Upper lobe of left lung (tissue), 6 donors: ENCODE measurements at places on chromosomes 2 and 18. TPM values are rescaled to one million over a fixed set of nuclear protein-coding genes. Genes with fewer than 3 reads are reported as not detected.
A peak's percentile ranks its signal among the peaks of the same experiment; 100 is the strongest.

The CCDC148 gene
- total RNA-seq = 4.2 TPM

The FN1 gene
- 1,132 TPM for total RNA-seq

DNA sequence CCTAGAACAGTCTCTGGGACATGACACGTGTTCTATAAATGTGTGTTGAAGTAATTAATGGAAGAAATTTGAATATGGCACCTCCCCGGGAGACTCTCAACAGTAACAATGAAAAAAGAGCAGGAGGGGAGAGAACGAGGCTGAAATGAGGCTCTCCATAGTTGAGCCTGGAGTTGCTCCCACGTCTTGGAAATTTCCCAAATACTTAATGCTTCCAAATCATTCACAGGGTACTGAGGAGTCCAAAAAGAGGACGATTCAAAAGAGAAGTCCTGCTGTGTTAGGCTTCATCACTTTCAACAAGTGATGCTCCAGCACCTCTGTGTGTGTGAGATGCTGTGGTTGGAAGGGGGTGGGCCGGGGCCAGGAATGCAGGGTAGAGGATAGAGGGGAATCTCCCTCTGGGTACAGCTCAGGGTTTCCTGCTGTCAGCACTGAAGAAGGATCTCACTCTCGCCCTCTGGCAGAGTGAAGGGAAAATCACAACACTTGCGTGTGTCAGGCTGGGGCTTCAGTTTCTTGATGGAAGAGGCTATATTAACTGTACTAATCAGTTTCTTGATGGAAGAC, 18.1 kb upstream of the ZNF407 start:
- no peaks in the 10 kb centered on the region for H3K27me3 ChIP-seq
- H3K4me1 ChIP-seq = no peaks in the 10 kb centered on the region
- H3K4me3 ChIP-seq = no peak overlapping the region
- H3K36me3 ChIP-seq = no peaks in the 10 kb centered on the region

The NT5C1B gene
- not detected for total RNA-seq

DNA sequence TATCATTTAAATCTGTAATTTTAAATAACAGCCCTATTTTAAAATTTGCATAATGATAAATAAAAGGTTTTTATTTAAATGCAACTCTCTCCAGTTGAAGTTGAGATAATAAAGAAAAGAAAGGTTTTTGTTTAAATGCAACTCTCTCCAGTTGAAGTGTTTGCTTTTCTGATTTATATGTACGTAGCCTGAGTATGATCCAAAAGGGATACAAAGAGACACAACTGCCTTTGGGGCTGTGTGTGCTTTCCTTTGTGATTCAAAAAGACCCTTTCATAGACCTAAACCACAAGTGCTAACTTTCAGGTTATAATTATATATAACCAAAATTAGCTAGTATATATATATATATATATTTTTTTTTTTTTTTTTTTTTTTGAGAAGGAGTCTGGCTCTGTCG, 76.2 kb upstream of the MFF start:
- no peak for DNase-seq
- H3K27ac ChIP-seq = no peak overlapping the region
- H3K27me3 ChIP-seq = no peaks in the 10 kb centered on the region
- H3K4me3 ChIP-seq = no peak overlapping the region
- no peaks in the 10 kb centered on the region for H3K36me3 ChIP-seq

- no peak overlapping the region for H3K4me3 ChIP-seq
- H3K27ac ChIP-seq = no peak overlapping the region
- H3K36me3 ChIP-seq = no peaks in the 10 kb centered on the region
- DNase-seq = no peak
Observed at GRCh38 chr2:135792401-135793150, 44.4 kb downstream of the LCT start.

DNA sequence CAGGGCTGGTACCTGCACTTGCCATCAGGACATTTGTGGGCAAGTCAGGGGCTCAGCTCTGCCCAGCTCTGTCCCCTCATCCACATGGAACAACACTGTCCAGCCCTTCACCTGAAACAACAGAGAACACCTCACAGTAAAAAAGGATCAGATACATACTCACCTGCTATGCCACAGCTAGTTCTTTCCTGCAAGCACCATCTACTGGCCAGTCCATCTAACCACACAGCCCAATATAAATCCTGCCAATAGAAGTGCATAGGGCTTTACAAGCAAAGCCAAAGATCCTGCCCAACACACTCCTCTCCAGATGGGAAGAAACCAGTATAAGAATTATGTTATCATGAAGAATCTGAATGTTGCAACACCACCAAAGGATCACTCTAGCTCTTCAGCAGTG, 52.2 kb upstream of the GALNT13 start:
- no peaks in the 10 kb centered on the region for H3K4me1 ChIP-seq
- H3K36me3 ChIP-seq = no peaks in the 10 kb centered on the region
- no peak for DNase-seq
- H3K4me3 ChIP-seq = no peak overlapping the region
- H3K27me3 ChIP-seq = no peaks in the 10 kb centered on the region

GRCh38 chr2:26576565-26577441, 64.4 kb downstream of the CIB4 start:
- no peak for DNase-seq
- no peaks in the 10 kb centered on the region for H3K36me3 ChIP-seq
- no peak overlapping the region for H3K4me3 ChIP-seq

GRCh38 chr2:24101992-24102391, 17.4 kb upstream of the TP53I3 start:
- no peaks in the 10 kb centered on the region for H3K27me3 ChIP-seq
- H3K4me1 ChIP-seq = no peaks in the 10 kb centered on the region
- H3K27ac ChIP-seq = no peak overlapping the region
- H3K4me3 ChIP-seq = no peak overlapping the region
- H3K36me3 ChIP-seq = peaks cover 10% of the 10 kb centered on the region
- DNase-seq = no peak

- no peaks in the 10 kb centered on the region for H3K27me3 ChIP-seq
- H3K4me1 ChIP-seq = no peaks in the 10 kb centered on the region
- H3K27ac ChIP-seq = no peak overlapping the region
- DNase-seq = no peak
Observed at GRCh38 chr2:126506786-126507185, 149.2 kb upstream of the GYPC start.

- H3K4me3 ChIP-seq = no peak overlapping the region
- no peaks in the 10 kb centered on the region for H3K4me1 ChIP-seq
- DNase-seq = no peak
- H3K27me3 ChIP-seq = no peaks in the 10 kb centered on the region
- H3K36me3 ChIP-seq = no peaks in the 10 kb centered on the region
Observed at GRCh38 chr2:48901416-48901815, 145.9 kb upstream of the LHCGR start.

The FBXO36 gene
- total RNA-seq = 4.9 TPM

DNA sequence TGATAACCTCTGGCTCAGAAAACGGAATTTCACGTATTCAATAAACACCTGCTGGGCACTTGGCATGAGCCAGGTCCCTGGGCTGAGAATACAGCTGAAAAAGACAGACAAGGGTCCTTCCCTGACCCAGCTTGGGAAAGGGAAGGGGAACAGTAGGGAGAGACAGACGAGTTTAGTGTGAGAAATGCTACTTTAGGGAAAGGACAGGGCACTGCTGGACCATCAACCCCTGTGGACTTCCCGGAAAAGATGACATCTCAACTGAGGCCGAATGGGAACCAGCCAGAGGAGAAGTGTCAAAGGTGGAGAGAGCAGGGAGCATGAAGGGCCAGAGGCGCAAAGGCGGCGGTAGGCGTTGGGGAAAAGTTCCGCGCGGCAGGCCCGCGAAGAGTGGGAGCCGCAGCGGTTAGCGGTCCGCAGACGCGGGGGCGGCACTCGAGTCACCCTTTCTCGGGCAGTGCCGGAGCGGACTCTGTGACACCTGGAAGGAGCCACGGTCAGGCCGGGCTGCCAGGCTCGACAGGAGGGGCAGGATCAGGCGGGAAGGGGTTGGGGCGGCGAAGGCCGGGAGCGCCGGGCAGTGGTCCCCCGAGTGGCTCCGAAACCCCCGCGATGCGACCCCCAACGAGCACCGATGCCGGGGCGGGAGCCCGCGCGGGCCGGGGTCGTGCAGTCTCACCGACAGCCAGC, 519 bp downstream of the TEX261 start:
- peaks cover 13% of the 10 kb centered on the region for H3K36me3 ChIP-seq
- peak overlapping the region; percentile 82 for H3K27ac ChIP-seq
- peak overlapping the region; percentile 73 for H3K4me3 ChIP-seq

The GALNT5 gene
- total RNA-seq = 24.0 TPM

The FER1L5 gene
- 0.49 TPM for total RNA-seq

DNA sequence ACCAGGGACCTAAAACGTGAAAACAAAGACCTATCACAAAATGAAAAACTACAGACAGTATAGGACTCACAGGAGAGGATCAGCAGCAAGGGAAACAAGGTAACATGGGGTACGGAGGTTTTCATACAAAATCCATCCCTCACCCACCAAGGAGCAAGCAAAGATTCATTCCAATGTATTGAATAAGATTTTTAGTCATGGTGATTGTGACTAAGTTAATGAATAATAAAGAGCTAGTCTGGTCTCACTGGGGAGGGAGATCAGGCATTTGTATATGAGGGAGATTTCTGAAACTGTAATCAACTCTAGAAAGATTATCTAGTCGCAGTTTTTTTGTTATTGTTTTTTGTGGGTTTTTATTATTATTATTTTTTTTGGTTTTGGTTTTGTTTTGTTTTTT, 336.5 kb upstream of the MMADHC start:
- no peak for DNase-seq
- H3K27ac ChIP-seq = no peak overlapping the region

GRCh38 chr2:150679456-150680120, 192.1 kb upstream of the RND3 start:
- no peaks in the 10 kb centered on the region for H3K36me3 ChIP-seq
- no peaks in the 10 kb centered on the region for H3K4me1 ChIP-seq
- H3K4me3 ChIP-seq = no peak overlapping the region
- DNase-seq = no peak

GRCh38 chr2:217562871-217563480, 439.8 kb downstream of the TNS1 start:
- H3K36me3 ChIP-seq = no peaks in the 10 kb centered on the region
- no peak overlapping the region for H3K4me3 ChIP-seq
- DNase-seq = no peak
- no peak overlapping the region for H3K27ac ChIP-seq
- no peaks in the 10 kb centered on the region for H3K4me1 ChIP-seq

The LOXL3 gene
- 3.6 TPM for total RNA-seq

The ABCG8 gene
- not detected for total RNA-seq

DNA sequence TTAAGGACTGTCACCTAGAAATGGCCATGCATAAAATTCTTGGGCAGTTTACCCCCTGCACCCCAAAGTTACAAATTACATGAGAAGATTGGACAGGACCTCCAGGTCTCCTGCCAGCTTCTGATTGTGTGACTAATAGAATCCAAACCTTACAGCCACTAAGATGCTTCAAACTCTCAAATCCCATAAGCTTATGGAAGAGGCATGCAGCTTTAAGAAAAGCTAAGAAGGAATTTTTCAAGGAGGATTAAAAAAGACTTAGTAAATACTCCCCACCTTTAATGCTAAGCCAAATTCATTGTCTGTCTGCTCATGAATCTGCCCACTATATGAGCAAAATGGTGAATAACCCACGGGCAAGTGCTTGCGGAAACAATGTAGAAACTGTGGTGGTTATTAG, 86.3 kb downstream of the MAIP1 start:
- DNase-seq = no peak
- no peak overlapping the region for H3K27ac ChIP-seq
- H3K27me3 ChIP-seq = no peaks in the 10 kb centered on the region
- no peaks in the 10 kb centered on the region for H3K4me1 ChIP-seq
- no peak overlapping the region for H3K4me3 ChIP-seq

DNA sequence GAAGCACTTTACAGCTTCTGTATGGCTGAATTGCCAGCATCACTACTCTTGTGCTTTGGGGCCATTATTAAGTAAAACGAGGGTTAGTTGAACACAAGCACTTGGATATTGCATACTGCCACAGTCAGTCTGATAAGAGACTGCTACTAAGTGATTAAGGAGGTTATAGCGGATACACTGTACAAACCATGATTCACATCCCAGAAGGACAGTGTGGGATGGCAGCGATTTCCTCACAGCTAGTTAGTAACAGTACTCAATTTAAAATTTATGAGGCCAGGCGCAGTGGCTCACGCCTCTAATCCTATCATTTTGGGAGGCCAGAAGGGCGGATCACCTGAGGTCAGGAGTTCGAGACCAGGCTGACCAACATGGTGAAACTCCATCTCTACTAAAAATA, 2.6 kb upstream of the BMPR2 start:
- no peaks in the 10 kb centered on the region for H3K36me3 ChIP-seq
- H3K27ac ChIP-seq = no peak overlapping the region
- peaks cover 4% of the 10 kb centered on the region for H3K4me1 ChIP-seq

The FOXD4L1 gene
- 0.64 TPM for total RNA-seq

GRCh38 chr2:99735753-99736152, 245.9 kb upstream of the REV1 start:
- H3K36me3 ChIP-seq = no peaks in the 10 kb centered on the region
- no peak overlapping the region for H3K4me3 ChIP-seq
- H3K27ac ChIP-seq = no peak overlapping the region

DNA sequence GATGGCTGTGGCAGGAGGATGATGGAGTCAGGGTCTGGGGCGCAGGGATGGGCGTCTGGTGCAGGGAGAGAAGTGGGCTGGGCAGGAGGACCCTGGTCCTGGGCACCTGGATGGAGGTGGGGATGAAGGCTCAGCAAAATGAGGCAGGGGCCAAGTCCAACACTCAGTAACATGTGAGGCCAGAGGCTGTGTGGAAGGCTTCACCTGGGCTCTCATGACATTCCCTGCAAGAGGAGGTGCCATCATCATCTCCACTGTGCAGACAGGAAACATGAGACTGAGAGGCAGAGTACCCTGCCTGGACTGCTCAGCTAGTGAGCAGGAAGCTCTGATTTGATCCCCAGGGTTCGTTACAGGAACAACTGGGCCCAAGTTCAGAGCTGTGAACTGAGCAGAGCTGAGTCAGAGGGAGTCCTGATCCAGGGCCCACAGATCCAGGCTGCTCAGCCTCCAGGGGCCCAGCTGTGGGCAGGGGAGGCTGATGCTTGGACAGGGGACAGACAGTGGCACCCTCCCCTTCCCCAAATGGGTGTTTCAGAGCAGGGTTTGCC, 36.9 kb downstream of the HJURP start:
- no peaks in the 10 kb centered on the region for H3K36me3 ChIP-seq
- no peaks in the 10 kb centered on the region for H3K4me1 ChIP-seq
- no peaks in the 10 kb centered on the region for H3K27me3 ChIP-seq
- no peak overlapping the region for H3K4me3 ChIP-seq
- DNase-seq = peak; percentile 12
- no peak overlapping the region for H3K27ac ChIP-seq

GRCh38 chr2:26700078-26700477, 7.6 kb downstream of the KCNK3 start:
- DNase-seq = no peak
- no peaks in the 10 kb centered on the region for H3K4me1 ChIP-seq
- H3K4me3 ChIP-seq = no peak overlapping the region
- H3K27ac ChIP-seq = no peak overlapping the region
- H3K27me3 ChIP-seq = no peaks in the 10 kb centered on the region

- no peak overlapping the region for H3K27ac ChIP-seq
- H3K36me3 ChIP-seq = no peaks in the 10 kb centered on the region
- no peaks in the 10 kb centered on the region for H3K27me3 ChIP-seq
- H3K4me3 ChIP-seq = no peak overlapping the region
- DNase-seq = no peak
- peaks cover 7% of the 10 kb centered on the region for H3K4me1 ChIP-seq
Observed at GRCh38 chr2:216802516-216803215, 57.2 kb downstream of the TNP1 start.
